ENCODE measurements at places on chromosomes 3 and 15. TPM values are rescaled to one million over a fixed set of nuclear protein-coding genes. Genes with fewer than 3 reads are reported as not detected.

GRCh38 chr3:142318331-142318730 lies 92.9 kb upstream of the GK5 start:
- H3K4me3 ChIP-seq = no peak overlapping the region
- H3K36me3 ChIP-seq = peaks cover 48% of the 10 kb centered on the region
- DNase-seq = no peak
- peaks cover 1% of the 10 kb centered on the region for H3K4me1 ChIP-seq
- no peaks in the 10 kb centered on the region for H3K27me3 ChIP-seq
- no peak overlapping the region for H3K27ac ChIP-seq

DNA sequence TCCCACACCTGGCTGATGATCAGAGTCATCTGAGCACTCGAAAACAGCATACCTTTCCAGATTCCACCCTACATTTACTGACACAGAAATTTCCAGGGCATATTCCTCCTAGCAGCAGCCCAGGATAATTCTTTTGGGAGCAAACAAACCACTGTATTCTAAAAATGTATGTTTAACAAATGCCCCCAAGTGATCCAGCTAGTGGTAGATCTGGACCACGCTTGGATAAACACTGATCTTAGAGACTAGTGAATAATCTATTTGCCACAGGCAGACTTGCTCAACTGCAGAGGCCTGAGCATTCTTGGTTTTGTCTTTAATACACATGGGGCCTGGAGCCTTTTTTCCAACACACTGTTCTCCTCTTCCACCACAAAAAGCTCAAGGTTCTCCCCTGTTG lies 89.6 kb downstream of the TM4SF4 start:
- DNase-seq = no peak
- peaks cover 5% of the 10 kb centered on the region for H3K4me1 ChIP-seq
- no peak overlapping the region for H3K4me3 ChIP-seq
- H3K27ac ChIP-seq = peak overlapping the region; percentile 20

Gene IL12A
- total RNA-seq = not detected

DNA sequence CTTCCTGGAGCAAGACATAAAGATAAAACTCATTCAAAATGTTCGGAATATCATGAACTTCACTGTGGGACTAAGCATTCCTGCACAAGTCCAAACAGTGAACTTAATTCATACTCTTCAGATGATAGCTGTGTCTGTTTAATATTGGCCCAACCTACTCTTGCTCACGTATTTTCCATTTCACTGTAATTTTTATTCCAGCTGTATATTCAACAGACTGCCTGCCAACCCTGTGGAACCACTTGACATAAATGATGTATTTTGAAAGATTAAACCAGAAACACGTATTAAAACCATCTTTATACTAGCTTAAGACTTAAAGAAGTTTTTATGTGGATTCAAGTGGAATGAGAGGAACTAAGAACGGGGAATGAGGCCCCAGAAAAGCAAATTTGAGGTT lies 172.5 kb downstream of the TMEM108 start:
- no peak overlapping the region for H3K4me3 ChIP-seq
- no peak for DNase-seq
- peaks cover 3% of the 10 kb centered on the region for H3K4me1 ChIP-seq
- no peaks in the 10 kb centered on the region for H3K27me3 ChIP-seq

- DNase-seq = no peak
- peaks cover 15% of the 10 kb centered on the region for H3K4me1 ChIP-seq
- H3K27me3 ChIP-seq = no peaks in the 10 kb centered on the region
- H3K4me3 ChIP-seq = peak overlapping the region; percentile 96
- peaks cover 12% of the 10 kb centered on the region for H3K36me3 ChIP-seq
- peak overlapping the region; percentile 98 for H3K27ac ChIP-seq
Observed at GRCh38 chr3:9750556-9751411, 1.0 kb downstream of the OGG1 start.

Gene CADPS
- 149 TPM for total RNA-seq

GRCh38 chr3:136409549-136409948 lies 159.4 kb downstream of the PCCB start:
- H3K27ac ChIP-seq = no peak overlapping the region
- H3K27me3 ChIP-seq = no peaks in the 10 kb centered on the region
- no peak overlapping the region for H3K4me3 ChIP-seq
- no peak for DNase-seq
- no peaks in the 10 kb centered on the region for H3K4me1 ChIP-seq
- H3K36me3 ChIP-seq = peaks cover 2% of the 10 kb centered on the region
